ENCODE measurements at places on chromosomes 1 and 21. TPM values are rescaled to one million over a fixed set of nuclear protein-coding genes. Genes with fewer than 3 reads are reported as not detected.

DNA sequence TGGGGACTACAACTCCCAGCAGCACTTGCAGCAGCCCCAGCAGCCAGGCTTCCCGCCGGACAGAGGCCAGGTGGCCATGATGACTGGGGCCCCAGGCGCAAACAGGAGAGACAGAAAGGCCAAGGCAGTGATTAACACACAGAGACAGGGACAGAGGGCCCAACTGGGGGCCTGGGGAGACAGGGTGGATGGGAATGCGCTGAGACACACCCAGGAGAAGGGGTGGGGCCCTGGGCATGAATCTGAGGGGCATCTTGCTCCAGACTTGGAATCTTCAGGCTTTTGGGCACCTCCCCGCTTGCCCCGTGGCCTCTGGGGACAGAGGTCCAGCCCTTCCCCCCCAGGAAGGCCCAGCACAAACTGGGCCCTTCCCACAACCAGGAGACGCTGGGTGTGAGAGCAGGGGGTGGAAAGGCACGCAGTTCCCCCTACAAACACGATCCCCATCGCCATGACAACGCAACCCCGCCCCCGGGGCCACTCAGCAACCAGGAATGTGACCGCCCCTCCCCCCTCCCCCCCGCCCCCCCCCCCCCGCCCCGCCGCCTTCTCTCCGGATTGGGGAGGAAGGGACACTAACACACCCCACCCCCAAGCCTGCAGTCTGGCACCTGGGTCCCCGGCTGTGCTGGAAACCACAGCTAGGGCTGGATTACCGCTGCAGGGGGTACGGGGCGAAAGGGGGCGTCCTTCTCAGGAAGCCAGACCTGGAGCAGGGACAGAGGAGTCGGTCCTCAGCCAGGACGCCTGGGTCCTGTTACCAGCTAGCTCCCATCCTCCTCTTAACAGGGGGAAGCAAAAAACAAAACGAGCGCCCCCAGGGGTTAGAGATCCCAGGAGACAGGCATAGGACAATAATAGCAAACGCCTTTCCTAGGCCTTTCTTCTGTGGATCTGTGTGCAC lies 4.5 kb downstream of the HDGF start:
- DNase-seq: peak; percentile 80
- peak overlapping the region; percentile 86 for H3K4me3 ChIP-seq
- H3K36me3 ChIP-seq: peaks cover 9% of the 10 kb centered on the region
- H3K4me1 ChIP-seq: peaks cover 50% of the 10 kb centered on the region

GRCh38 chr1:89890085-89890752 lies 69.4 kb downstream of the LRRC8D start:
- DNase-seq: no peak
- H3K4me1 ChIP-seq: no peaks in the 10 kb centered on the region
- H3K4me3 ChIP-seq: no peak overlapping the region
- H3K36me3 ChIP-seq: peaks cover 7% of the 10 kb centered on the region

Gene SPRR5
- total RNA-seq: not detected

- no peak for DNase-seq
- H3K27me3 ChIP-seq: peaks cover 35% of the 10 kb centered on the region
Observed at GRCh38 chr21:35427320-35428000, 378.4 kb upstream of the RUNX1 start.

Gene C4BPA
- total RNA-seq: not detected

GRCh38 chr1:178385662-178386061 lies 111.1 kb downstream of the CLEC20A start:
- H3K4me1 ChIP-seq: peaks cover 14% of the 10 kb centered on the region
- H3K4me3 ChIP-seq: no peak overlapping the region
- DNase-seq: no peak
- no peaks in the 10 kb centered on the region for H3K27me3 ChIP-seq

DNA sequence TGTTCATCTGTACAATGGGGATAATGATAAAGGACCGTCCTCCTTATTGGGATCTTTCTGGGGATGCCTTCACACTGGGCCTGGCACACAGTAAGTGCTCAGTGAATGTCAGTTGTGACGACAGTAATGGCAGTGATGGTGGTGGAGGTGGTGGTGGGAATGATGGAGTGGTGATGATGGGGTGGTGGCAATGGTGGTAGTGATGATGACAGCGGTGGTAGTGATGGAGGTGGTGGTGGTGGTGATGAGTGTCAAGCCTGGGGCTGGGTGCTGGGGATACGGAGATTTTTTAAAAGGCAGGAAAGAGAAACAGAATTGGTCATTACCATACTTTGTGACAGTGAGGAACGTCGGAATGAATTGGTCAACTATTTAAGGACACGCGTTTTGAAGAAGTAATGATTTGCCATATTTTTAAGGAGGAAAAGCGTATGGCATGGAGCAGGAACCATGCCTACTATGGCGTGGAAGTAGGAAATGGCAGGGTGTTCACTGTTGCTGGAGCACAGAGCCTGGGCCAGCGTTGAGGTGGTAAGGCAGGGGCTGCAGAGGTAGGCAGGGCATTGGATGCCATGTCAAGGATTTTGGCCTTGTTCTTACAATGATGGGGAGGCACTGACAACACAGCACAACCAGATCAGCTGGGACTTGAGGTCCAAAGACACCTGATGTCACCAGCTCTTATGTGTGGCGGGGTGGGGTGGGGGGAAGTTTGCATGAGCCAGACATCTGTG lies 128.7 kb downstream of the ACTL8 start:
- no peak overlapping the region for H3K27ac ChIP-seq
- H3K4me3 ChIP-seq: no peak overlapping the region
- no peak for DNase-seq
- H3K36me3 ChIP-seq: no peaks in the 10 kb centered on the region
- H3K4me1 ChIP-seq: no peaks in the 10 kb centered on the region

DNA sequence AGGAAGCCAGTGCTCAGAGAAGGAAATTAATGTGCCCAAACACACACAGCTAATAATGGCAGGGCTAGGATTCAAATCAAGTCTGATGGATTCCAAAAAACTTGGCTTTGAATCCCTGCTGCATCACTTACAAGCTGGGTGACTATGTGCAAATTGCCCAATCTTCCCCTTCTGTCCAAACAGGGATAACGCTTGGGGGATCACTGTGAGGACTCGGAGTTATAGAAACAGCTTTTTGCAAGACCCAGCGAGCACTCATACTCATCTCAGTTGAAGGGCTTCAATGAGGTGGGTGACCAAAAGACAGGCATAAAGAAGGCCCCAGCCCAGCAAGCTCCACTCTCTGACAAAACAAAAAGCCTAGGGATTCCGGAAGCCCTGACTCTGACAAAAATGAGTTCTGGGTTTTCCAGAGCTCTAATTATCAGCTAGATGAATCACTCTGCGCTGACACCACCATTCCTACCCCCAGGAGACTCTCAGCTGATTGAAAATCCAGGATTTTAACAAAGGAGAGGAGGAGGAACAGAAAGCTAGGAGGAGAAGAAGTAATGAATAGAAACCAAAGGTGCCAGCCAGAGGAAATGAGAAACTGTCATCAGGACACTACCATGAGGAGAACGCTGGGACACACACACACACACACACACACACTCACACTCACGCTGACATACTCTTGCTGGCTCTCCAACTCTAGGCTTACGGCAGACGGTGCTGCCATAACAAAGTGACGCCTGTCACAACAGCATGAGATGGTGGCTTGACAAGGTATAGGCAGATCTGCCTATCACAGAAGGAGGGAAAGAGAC lies 1.6 kb upstream of the STK40 start:
- no peak for DNase-seq
- H3K27ac ChIP-seq: peak overlapping the region; percentile 99
- H3K4me1 ChIP-seq: peaks cover 27% of the 10 kb centered on the region

GRCh38 chr1:167799747-167800146 lies 78.0 kb downstream of the MPZL1 start:
- no peak overlapping the region for H3K27ac ChIP-seq
- peaks cover 24% of the 10 kb centered on the region for H3K4me1 ChIP-seq
- no peak overlapping the region for H3K4me3 ChIP-seq
- no peak for DNase-seq
- H3K27me3 ChIP-seq: no peaks in the 10 kb centered on the region

Measured in progenitor cell of endocrine pancreas (in vitro differentiated cells).